ENCODE measurements at places on chromosomes 11 and 22.

DNA sequence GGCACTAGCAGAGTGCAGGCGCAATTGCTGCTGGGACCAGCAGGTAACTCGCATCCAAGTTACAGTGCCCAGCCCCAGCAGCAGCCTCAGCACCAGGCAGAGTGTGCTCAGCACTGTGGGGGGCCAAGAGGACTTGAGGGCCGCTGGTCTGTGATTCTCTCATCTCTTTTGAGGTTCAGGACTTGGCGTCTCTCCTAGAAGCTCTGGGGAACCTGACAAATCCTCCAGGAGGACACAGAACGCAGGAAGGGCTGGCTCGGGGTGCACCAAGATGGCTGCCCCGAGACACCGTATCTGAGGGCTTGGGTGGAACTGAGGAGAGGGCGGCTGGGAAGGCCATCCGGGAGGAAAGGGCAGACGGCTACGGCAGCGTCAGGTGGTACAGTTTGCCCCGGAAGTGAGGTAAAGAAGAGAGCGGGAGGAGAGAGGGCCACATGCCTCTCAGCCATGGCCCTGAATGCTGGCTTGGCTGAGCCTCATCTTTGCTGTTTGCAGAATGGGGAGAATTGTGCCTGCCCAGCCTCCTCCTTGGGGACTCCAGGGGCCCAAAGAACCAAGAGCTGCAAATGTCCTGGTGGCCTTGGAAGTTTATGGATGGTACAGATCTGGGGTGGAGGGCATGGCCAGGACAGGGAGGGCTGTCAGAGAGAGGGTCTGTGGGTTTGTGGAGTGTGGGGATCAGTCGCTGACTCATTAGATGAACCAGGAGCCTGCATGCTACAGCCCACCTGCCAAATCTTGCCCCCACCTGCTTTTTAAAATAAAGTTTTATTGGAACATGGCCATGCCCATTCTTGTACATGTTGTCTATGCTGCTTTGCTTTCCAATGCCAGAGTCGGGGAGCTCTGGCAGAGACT is 78.0 kb downstream of the MYEOV start:
- no peak for DNase-seq

- no peak for DNase-seq
Observed at GRCh38 chr11:59866836-59867235, 549 bp upstream of the TCN1 start.

GRCh38 chr22:23754980-23755636 is 883 bp upstream of the VPREB3 start:
- peak; percentile 74 for DNase-seq

- no peak for DNase-seq
Observed at GRCh38 chr11:27263986-27264385, 99.0 kb downstream of the CCDC34 start.

GRCh38 chr11:102318469-102318868 is 1.2 kb downstream of the BIRC3 start:
- no peak for DNase-seq

GRCh38 chr22:46107089-46107664 is 43.1 kb upstream of the PPARA start:
- no peak for DNase-seq

DNA sequence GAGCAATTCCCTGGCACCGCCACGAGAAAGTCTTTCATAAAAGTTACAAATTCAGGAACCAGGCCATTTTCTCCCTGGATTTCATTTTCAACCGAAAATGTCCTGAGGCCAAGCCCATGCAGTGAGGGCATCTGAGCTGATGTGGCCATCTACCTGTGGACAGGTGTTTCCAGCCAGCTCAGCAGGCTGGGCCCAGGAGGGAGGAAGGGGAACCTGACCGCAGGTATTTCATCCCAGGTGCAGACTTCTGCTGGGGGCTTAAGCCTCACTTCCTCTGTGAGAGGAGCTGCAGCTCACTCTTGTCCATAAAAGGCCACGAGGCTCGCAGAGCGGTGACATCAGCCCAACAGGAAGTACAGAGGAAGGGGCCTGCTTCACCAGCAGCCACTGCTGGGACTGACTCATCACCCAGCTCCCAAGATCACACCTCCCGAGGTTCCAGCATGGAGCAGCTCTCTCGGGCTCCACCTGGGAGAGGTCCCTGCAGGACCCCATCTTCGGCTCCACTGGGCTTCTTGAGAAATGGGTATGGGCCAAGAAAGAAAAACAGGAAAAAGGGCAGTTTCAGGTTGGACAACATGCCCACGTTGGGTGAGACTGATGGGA is 56.4 kb downstream of the MYH9 start:
- DNase-seq: peak; percentile 89

DNA sequence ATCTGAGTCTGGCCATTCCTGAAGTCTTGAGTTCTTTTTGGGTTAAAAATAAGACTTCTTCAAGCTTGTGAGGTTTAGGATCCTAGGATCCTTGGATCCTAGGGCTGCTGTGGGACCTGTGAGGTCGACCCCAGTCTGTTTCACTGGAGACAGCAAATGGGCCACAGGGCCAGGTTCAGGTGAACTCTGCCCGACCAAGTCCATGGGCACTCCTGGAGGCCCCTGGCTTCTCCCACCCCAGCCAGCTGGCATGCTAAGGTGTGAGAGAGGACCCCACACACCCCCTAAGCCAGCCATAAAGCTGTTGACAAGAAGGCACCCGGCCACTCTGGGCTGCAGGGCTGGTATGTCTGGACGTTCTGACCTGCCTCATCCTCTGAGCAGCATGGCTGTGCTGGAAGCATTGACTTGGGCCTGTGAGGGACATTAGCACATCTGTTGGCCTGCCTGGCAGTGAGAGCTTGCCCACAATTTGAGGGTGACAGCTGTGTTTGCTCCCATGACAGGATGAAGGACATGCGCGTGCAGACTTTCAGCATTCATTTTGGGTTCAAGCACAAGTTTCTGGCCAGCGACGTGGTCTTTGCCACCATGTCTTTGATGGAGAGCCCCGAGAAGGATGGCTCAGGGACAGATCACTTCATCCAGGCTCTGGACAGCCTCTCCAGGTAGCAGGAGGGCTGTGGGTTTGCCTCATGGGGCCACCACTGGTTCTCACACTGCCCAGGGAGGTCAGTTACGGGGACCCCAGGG is 16.0 kb downstream of the CLDN5 start:
- DNase-seq: no peak

DNA sequence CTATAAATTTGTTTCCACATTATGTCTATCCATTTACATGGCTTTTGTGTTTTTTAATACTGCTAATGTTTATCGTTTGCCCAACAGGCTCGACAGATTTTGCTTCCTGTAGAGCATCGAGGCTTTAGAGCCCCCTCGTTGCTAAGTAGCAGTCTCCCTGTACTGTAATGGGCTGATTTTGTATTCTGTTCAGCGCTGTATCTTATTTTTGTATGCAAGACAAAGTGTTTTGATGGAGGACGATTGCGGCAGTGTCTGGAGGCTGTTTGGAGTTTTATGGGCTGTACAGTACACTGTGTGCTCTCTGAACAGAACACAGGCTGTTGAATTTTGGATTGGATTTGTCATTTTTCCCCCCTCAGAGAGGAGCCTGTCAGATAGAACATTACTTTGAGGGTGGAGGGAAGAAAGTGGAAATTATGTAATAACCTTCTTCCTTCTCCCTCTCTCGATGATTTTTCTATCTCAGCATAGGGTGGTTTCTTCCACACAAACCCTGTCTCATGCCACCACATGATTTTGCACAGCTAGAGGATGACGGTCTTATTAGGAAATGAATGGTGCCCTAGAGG is 104.4 kb downstream of the ZBTB16 start:
- peak; percentile 75 for DNase-seq
